ENCODE measurements at places on chromosomes 6 and 20.

DNA sequence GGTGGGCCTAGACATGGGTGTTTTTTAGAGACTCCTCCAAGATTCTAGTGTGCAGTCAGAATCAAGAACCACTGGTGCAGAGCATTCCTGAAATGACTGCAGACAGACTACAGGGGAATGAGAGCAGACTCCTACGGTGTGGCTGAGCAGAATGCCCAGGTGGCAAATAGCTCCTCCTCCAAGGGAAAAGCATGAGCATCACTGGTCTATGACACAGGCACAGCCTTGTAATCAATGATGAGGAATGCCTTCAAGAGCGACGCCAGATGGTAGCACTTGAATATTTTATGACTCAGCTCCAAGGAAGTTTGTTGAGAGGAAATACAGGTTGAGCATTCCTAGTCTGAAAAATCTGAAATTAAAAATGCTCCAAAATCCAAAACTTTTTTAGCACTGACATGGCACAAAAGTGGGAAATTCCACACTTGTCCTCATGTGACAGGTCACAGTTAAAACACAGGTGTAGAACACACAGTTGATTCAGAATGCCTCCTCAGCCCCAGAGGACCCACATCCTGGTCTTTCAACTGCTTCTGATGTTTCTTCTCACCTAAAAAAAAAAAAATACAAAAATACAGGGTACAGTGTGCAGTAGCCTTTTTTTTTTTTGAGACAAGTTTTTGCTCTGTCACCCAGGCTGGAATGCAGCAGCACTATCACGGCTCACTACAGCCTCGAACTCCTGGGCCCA lies 10.6 kb upstream of the FAM8A1 start:
- DNase-seq: no peak

DNA sequence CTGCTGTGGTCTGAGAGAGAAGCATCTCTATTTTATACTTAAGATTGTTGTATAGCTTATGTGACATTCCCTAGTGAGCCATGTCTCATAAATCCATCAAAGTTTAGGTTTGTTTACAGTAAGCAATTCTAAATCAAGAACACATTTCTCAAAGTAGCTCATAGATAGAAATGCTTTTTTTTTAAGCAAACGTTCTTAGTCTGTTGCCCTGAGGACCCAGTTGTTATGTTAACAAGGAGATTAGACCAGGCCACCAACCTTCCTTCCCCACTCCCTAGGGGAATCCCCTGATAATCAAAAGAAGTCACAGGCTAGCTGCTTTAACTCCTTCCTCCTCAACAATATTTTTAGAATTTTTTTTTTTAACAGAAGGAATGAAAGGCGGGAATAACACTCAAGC lies 169.0 kb downstream of the FUT9 start:
- no peak for DNase-seq

GRCh38 chr6:168501561-168501960 lies 60.6 kb downstream of the SMOC2 start:
- DNase-seq: no peak

GRCh38 chr6:127762284-127762683 lies 138.6 kb downstream of the THEMIS start:
- DNase-seq: no peak

DNA sequence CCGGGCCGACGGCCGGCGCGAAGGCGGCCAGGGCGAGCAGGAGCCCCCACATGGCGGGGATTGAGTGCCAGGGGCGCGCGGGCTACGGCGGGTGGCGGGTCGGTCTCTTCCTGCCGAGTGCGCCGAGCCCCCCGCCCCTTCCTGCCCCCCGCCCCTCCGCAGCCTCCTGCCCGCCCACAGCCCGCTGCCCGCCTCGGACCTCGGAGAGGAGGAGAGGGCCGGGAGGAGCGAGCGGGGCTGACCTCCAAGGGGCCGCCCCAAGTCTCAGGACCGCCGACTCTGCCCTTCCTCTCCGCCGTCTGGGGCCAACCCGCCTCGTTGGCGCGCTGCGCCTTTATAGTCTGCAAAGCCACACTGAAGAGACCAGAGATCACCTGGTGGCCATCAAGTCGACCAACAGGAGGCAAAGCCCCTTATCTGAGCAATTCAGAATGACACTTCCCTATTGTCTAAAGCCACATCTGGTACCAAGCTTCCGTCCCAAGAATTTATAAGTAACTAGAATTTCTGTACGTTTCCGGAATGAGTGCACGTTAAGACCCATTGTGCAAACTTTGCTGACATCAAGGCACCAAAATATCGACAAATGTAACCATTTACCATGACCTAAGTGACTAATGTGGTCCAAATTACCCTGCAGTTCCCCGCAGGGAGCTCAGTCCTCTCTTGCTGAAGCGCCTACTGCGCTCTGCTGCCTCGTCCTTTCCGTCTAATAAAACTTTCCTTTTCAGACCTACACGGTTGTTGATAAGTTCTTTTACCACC lies at the start of gene CPXM1:
TSS of gene CPXM1 (minus strand) at position 107 of the 765 bp plus-strand sequence. CDS start at position 52, 55 bp downstream.
- DNase-seq: peak; percentile 85

DNA sequence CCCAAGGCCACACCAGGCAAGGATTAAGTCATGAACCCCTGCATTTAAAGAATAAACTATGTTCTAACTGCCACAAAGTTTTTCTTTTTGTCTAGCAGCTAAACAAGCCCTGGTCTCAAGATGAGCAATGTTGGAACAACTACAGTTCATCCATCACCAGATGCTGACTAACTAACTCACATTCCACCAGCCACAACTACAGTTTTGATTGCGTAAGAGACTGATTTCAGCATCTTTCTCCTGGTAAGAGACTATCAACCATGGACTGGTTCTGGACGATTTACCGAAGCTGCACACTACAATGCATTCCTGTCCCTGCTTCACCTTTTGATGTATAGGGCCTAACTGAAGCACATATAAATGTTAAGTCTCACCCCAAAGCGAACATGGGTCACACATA lies 43.0 kb downstream of the F13A1 start:
- DNase-seq: no peak

- peak; percentile 60 for DNase-seq
Measured at GRCh38 chr6:12289365-12289919, 719 bp upstream of the EDN1 start.

GRCh38 chr6:90469906-90470305 lies 117.0 kb downstream of the MAP3K7 start:
- no peak for DNase-seq

DNA sequence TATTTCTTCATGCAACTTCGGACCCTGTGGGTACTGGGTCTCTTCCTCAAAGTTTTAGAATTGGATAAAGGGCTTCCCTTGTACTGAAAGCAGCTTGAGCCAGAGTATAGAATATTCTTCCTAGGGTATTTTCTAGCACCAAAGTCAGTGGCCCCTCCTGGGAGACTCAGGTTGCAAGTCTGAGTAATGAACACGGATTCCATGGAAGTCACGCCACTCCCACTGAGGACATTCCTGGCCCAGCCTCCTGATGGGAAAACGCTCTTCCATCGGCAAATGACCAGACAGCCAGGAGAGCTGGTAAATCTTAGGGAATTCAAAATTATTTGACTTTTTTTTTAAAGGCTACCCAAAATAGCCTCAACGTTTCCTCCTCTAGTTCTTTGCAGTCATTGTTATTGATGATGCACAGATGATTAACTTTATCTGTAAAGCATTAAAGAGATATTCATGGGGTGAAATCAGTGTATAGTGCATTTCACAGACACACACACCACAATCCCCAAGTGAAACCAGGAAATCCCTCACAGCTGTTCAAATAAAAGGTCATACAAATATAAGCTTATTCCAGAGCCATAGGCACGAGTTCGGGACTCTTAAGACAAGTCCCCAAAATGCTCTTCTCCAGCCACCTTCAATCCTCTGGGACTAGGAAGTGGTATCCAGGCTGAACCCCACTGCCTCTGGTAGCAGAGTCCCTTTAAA lies 248.8 kb downstream of the SOD2 start:
- no peak for DNase-seq

- DNase-seq: no peak
Measured at GRCh38 chr6:112839525-112839961, 492.4 kb downstream of the RFPL4B start.

GRCh38 chr6:152094992-152095592 lies 287.6 kb downstream of the ESR1 start:
- DNase-seq: no peak

DNA sequence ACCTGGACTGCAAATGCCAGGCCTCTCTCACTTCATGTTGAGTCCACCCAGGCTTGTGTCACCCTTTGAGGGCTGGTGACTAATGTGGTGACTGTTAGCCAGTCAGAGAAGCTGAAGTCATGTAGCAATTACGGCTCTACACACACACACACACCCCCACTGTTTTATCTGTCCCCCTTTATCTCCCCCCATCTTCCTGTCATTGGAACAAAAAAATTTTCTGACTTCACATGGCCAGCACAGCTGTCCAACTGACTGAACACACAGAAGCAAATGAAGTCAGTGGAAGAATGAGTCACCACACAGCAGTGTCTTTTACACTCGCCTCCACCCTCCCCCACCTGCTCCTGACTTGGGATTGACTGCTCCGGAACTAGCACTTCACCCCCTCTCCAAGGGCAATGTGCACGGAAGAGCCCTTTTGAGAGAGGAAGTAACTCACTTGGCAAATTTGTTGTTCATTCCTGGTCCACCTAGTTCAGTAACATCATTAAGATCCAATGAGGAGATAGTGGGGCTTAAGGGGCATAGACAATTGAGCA lies 198.0 kb downstream of the RNF144B start:
- DNase-seq: no peak

DNA sequence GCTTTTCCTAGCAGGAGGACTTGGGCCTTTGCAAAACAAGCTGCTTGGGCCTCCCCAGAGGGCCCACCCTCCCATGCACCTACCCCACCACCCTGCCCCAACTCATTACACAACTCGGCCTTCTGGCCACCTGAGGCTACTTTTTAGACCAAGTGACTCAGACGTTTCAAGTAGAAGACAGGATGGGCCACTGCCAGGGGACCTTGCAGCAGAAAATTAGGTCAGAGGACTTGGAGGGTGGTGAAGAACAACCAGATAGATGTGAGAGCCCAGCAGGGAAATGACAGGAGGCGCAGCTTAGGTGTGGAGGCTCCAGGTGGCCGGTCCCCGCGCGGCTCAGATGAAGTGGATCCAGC lies 1.4 kb downstream of the PPP1R3D start:
- no peak for DNase-seq

- no peak for DNase-seq
Measured at GRCh38 chr20:48766961-48767960, 60.5 kb downstream of the PREX1 start.
